NCI-H1694 (cell line): ENCODE measurements at places on chromosomes 13 and 19.
A peak's percentile ranks its signal among the peaks of the same experiment; 100 is the strongest.

DNA sequence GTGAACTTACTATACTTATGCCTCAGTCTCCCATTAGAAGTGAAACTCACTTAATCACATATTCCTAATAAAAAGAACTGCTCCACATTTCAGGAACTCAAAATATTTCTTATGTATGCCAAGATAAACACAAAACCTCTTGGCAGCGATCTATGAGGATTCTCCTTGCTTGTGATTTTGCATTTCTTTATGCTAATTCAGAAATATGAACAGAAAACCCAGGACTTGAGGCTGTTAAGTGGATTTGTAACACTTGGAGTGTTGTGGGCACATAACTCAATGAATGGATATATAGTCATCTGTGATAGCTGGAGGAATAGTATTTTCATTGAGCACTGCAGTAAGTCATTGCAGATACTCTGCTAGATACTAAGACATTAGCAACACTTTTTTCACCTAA lies 5.6 kb upstream of the KATNAL1 start:
- DNase-seq, result no peak

DNA sequence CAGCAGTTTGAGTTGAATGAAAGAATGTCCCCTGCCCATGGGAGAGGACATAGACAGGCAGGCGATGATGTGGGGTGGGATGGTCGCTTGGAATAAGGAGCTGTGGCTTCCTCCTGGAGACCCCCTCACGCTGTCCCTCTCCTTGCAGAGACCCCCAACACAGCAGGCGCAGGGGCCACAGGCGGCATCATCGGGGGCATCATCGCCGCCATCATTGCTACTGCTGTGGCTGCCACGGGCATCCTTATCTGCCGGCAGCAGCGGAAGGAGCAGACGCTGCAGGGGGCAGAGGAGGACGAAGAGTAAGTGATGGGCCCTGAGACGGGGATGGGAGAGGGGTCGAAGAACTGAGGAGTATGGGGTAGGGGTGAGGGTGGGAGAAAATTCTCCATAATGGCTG lies 9.0 kb upstream of the TOMM40 start:
- no peak for DNase-seq

DNA sequence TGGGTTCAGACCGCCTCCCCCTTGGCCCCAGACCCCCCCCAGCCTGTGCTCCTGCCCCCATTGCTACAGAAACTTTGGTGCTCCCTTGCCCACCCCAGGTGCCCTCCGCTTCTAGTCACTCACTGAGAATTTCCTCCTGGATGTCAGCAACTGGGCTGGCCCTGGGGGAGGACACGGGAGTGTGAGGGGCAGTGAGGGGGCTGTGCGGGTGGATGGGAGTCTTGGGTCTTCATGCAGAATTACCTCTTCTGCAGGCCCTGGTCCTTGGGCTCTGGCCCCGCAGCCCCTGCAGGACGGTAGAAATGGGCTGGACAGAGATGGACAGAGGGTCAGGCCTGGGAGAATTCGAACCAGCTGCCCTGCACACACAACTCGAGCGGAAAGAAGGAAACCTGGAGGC lies 4.8 kb downstream of the LILRB5 start:
- DNase-seq, result no peak

DNA sequence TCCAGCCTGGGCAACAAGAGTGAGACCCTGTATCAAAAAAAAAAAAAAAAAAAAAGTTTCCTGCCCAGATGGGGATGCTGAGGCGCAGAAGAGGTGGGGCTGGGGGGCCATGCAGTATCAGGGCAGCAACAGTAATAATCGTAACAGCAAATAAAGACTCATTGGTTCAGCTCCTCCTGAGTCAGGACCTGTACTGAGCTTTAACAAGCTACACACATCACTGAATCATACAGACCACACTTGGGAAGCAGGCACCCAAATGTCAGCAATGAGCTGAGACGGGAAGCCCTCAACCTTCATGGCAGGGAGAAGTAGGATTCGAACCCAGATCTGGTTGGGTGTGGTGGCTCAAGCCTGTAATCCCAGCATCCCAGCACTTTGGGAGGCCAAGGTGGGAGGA lies 10.6 kb upstream of the DPF1 start:
- DNase-seq, result no peak

DNA sequence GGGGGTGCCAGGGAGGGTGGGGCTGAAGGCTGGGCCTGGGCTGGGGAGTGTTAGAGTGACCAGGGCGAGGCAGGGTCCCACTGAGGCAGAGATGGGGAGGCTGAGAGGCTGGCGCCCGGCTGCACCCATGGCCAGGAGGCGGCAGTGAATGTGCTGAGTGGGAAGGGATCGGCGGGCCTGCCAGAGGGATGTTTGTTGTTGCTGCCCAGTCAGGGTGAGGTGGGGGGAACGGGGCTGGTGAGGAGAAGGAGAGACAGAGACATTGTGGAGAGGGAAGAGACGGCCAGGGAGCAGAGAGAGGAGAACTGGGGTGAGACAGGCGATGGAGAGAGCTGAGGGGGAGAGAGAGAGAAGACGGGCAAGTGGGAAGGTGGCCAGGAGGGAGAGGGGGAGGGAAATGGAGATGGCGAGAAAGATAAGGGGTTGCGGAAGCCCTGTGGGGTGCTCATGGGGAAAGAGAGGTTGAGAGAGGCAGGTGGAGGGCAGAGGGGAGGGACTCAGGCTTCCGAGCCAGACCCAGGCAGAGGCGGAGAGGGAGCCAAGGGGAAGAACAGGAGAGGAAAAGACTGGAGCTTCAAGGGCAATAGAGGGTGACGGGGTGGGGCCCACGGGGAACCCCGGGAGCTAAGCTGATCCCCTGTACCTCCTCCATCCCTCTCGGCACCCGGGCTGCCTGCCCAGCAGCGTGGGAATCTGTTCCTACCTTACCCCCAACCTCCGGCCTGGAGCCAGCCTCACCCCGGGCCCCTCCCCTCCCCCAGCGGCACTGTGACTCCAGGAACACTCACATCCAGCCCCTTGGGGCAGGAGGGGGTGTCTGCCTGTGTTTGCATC lies 690 bp upstream of the B3GNT8 start:
- DNase-seq, result peak; percentile 39

GRCh38 chr13:60509601-60510386 lies 112.8 kb downstream of the TDRD3 start:
- DNase-seq, result no peak

DNA sequence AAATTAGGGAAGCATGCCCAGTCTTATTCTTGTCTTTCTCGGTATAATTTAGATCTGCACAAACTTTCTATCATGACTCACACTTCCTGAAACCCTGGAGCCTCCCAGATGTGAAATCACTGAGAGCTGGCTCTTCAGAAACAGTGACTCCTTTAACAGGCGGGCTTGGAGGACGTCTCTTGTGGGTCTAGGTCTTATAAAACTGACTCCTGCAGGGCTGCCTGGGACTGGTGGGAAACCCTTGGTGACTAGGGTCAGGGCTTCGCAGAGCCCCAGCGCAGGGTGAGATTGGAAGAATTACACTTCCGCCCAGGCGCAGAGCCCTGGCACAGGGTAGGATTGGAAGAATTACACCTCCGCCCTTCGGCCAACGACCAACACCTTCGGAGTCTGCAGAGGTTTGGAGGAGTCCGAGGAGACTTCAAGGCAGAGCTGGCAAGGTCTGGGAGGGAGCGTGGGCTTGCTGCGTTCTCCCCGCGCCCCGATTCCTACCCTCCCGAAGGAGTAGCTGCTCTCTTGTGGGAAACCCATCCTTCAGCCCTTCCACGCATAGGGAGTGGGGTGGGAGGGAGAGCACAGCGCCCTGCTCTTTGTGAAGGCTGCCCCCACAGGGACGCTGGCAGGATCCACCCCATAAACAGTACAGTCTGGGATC lies 43.4 kb upstream of the MAP3K10 start:
- no peak for DNase-seq

DNA sequence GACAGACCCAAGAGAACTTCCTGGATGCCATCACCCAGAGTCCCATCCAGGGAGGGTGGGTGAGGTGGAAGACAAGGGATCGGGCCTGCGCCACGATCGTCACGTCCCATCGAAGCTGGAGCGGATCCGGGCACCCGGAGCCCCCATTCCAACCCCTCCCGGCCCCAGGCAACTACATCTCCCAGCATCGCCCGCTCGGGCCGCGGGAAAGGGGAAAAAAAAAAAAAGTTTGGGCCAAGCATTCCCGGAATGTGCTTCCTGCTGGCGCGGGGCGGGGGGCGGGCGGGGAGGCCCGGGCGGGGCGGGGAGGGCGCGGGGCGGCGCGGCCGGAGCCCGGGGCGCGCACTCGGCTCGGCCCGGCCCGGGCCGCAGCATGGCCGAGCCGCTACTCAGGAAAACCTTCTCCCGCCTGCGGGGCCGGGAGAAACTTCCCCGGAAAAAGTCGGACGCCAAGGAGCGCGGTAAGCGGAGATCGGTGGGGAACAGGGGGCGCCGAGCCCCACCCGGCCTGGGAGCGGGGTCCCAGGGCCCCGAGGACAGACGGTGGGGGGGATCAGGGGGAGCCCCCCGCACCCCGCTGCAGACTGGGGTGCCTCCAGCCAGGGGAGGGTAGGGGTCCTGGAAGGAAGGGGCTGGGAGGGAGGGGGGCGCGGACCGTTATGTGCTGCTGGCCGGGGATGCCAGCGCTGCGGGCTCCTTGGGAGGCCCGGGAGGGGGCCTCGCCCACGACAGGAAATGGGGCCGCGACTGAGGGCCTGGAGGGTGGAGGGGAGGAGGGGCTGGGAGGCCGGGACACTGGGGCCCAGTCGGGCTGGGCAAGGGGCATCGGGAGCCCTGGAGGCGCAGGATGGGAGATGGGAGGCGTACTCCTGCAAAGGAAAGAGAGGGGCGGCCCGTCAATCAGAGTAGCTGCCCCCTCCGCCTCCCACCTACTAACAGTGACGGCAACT lies at the start of gene SYDE1:
TSS of gene SYDE1 (plus strand) at position 341 of the 950 bp plus-strand sequence. CDS start at position 374, 33 bp downstream.
- DNase-seq, result no peak

DNA sequence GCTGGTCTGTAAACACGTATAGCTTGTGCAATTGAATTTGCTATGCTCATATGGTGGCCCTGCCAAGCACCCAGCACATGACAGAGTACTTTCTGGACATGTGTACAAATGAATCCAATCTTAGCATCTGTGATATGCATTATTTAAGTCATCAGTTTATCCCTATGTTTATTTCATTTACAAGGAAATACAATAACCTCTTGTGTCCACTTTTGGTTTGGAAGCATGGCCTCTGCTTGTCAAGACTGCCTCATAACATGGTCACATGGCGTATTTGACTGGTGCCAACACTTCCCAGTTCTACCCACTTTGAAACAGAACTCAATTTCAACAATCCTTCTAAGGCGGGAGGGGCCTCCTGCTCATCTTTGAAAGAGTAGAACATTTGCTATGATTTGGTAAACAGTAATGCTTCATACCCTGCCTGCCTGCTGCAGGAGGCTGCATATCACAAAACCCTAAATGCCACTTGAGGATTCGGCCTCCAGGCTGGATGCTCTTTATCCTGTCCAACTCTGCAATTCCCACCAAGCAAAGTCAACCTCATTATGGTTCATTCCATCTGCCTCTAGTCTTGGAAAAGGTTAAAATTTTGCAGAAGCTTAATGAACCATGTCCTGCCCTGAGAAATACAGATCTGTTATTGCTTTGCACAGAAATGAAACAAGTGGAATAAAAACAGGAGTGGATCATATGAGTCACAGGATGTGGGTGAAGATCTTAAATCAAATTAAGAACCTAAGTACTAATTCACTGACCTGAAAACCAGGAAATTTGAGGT lies 151.3 kb downstream of the CYSLTR2 start:
- no peak for DNase-seq

- no peak for DNase-seq
Observed at GRCh38 chr13:48615049-48615448, 38.7 kb upstream of the CYSLTR2 start.

- DNase-seq, result no peak
Observed at GRCh38 chr19:42216653-42217519, 591 bp downstream of the DEDD2 start.

GRCh38 chr19:2312820-2313501 lies 5.0 kb upstream of the LINGO3 start:
- DNase-seq, result no peak

DNA sequence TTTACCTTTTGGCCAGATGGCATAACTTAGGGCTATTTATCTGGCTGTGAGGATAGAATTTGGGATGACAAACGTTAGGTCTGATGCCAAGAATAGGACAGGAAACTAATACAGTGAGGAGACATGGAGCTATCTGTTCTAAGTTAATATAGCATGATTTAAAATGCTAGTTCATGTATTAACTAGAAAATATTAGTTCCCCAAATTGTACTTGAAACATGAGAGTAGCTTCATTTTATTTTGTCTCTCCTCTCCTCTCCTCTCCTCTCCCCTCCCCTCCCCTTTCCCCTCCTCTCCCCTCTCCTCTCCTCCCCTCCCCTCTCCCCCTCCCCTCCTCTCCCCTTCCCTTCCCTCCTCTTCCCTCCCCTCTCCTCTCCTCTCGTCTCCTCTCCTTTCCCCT lies 101.1 kb upstream of the MYO16 start:
- DNase-seq, result no peak

DNA sequence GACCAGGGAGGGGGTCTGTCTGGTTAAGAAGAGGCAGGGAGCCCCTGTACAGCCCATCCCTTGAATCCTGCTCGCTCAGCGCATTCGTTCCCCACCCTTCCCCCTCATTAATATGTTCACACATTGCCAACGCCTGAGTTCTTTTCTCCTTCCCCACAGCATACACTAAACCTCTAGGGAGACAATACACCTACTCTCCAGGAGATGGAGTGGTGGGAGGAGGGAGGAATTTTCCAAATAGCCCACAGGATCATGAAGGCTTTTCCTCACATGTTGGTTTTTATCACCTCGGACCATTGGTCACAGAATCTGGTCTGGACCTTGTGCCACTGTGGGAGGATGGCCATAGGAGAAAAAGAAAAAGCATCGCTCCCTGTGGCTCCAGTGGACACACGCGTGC lies 294.9 kb downstream of the SHISA2 start:
- DNase-seq, result no peak

DNA sequence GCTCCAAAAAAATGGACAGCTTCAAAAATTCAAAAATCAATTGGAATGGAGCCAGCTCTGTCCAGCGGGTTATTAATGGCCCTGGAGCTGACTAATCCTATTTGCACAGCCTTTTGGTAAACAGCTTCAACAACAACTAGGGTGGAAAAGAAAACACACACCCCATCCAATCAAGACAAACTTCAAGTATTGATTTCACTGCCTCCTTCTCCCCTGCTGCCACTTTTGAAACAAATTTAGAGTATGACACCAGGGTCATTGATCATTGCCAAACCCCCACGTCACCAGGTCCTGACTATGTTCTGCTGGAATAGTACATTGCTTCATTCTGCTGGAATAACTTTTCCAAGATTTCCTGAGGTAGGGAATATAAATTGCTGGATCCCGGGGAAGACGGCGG lies 56.8 kb upstream of the GTF3A start:
- no peak for DNase-seq

DNA sequence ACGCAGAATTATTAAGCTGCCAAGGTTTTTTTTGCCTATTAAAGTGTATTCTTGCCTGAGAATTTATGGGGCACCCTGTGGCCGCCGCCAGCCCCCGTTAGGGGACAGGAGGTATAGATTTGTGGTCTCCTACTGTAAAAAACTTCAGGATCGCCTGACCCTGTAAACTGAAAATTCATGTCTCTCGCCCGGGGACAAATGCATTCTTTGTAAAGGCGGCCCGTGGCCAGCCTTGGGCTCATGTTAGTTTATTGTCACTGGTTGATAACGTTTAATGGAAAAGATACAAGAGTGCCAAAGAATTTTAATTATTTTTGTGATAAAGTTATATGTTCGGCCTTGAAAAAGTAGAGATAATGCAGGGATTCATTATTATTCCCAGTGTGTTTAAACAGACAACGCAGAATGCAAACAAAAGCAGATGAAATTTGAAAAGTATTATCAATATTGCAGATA lies 141.7 kb downstream of the URI1 start:
- no peak for DNase-seq
